ENCODE measurements at places on chromosomes 12 and 14.

DNA sequence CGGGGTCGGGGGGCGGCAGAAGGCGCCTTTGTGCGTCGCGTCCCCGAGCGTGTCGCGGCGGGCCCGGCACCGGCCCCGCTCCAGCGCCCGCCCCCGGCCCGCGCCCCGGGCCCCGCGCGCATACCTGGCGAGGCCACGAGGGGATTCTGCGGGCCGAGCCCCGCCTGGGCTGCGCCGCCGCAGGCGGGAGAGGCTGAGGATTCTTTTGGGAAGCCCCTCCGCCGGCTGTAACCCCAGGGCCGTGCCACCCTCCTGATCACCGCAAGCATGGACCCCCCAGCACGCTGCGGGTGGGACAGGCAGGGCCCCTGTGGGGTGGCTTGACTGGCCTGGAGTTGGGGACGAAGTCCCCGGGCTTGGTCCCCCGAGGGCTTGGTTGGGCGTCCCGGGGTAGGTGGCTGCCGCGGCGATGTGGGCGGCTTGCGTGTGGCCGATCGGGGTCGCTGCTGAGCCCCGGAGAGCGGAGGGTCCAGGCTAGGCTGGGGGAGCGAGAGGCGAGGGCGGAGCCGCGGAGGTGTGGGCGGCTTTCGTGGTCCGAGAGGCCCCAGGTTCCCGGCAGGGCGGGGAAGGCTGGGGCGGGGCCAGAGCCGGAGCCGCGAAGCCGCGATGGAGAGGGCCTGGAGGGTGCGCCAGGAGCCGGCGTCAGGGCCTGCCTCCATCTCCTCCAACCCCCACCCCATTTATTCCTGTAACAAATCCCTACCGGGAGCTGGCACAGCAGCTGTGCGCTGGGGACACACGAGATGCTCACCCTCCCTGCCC lies 28.4 kb upstream of the GPR132 start:
- DNase-seq: peak; percentile 75

GRCh38 chr12:127108360-127109215 lies 1158.4 kb upstream of the TMEM132C start:
- peak; percentile 53 for DNase-seq

DNA sequence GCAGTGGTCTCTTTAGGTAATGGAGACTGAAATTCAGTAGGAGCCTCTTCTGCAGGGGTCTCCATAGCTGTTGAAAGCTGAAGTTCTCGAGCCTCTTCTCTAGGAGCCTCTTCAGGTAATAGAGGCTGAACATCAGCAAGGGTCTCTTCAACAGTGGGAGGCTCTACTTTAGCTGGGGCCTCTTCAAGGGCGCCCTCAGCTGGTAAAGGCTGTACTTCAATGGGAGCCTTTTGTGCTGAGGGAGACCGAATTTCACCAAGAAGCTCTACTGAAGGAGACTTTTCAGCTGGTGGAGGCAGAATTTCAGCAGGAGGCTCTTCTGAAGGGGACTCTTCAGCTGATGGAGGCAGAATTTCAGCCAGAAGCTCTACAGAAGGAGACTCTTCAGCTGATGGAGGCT lies 1.5 kb downstream of the FSCB start:
- no peak for DNase-seq

DNA sequence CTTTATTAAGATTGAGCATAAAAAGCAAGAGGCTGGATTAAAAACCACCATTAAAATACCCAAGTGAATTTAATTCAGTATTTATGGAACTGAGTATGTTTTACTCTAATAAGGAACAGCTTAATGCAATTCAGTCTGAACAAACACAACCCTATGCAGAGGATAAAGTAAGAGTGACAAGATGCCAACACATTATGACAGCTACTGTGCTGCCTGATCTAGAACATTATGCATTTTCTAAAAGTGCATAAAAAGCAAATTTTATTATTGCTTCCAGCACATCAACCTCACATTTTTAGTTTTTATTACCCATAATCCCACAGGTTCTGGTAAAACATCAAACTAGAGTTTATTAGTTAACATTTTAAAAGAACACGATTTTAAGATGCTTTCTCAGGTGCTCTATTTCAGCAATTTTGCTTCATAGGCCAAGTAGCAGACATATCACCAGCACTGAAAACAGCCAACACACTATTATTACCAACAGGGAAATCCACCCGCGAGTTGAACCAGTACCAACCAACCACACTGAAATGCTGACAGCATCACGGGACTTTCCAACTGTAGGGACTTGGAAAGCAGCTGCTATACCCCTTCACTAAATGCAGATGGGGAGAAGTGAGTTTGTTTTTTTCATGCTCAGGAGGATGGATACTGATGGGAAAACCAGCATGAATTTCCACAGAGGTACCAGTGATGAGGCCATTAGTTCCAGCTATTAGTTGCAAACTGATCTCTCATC lies 372.1 kb downstream of the KCNH5 start:
- no peak for DNase-seq

DNA sequence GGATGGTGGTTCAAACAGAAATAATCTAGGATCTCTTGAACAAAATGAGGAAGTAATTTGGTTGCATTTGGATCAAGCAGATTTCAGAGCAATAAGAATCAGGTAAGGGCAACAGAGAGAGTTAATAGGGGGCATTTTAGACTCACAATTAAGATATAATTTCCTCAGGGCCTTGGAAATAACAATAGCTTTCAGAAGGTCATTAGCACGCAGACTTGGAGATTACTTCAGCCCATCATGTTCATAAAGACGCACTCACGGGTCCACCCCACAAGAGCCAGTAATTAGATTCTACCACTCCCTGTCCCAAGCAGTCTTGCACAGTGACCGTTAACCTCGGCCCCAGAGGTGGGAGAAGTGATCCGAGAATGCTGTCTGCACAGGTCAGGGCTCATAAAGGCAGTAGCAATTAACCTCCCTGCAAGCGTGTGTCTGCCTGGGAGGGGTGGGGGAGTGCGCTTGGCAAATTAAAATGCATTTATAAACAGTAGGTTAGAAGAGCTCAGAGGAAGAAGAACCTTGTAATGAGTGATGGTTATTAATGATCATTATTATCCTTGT lies 125.7 kb upstream of the CCDC196 start:
- no peak for DNase-seq

All from activated CD4-positive, alpha-beta T cell treated with anti-CD3 and anti-CD28 coated beads, Interleukin-2, amount 50 U/mL, for 16 hours (primary cell).